ENCODE measurements at places on chromosomes 7 and 10. TPM values are rescaled to one million over a fixed set of nuclear protein-coding genes. Genes with fewer than 3 reads are reported as not detected.

DNA sequence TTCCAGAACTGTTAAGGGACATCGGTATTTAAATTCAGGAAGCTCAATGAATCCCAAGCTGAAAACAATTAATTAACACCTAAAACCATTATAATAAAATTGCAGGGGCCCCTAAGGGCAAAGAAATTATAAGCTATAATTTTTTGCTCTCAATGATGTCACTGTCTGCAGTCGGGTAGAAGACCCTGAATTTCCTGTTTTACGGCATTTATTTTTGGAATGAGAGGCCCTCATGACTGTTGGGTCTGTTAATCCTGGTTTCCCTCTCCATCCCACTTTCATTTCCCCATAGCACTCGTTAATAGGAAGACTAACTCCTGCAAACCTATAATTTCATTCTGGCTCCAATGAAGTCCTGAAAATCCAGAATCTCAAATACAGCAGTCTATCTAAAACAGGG is 25.8 kb upstream of the GPR37 start:
- no peak for DNase-seq

GRCh38 chr10:42955493-42955889 is 121.4 kb upstream of the RET start:
- DNase-seq, result no peak

GRCh38 chr10:118808601-118809356 is 54.0 kb upstream of the CACUL1 start:
- no peak for DNase-seq

The RNF133 gene
- not detected for total RNA-seq

DNA sequence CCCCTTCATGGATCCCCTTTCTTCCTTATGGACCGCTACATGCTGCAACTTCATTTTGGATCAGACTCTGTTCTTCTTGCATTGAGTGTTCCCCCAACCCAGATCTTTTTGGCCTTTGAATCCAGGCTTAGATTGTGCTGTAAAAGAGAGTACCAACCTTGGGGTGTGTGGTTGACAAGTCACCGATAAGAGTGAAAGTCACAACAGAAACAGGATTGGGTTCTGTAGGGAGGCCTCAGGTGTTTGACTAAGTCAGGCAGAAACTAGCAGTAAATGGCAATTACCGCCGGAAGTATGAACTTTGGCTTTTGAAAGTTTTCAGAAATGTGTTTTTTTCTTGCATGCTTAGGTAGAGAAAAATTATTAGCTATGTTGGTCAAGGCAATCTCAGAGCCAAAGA is 89.3 kb downstream of the TMEM106B start:
- DNase-seq, result no peak

The STEAP2 gene
- total RNA-seq, result 7.1 TPM

The AUTS2 gene
- 3.2 TPM for total RNA-seq

The HKDC1 gene
- total RNA-seq, result 51.7 TPM

- no peak for DNase-seq
Measured at GRCh38 chr7:128259131-128260061, 18.3 kb downstream of the LEP start.

The ACSL5 gene
- 11.8 TPM for total RNA-seq

- DNase-seq, result peak; percentile 53
Measured at GRCh38 chr7:105521027-105521716, 899 bp downstream of the PUS7 start.

- DNase-seq, result no peak
Measured at GRCh38 chr10:132383101-132383500, 13.9 kb upstream of the PWWP2B start.

DNA sequence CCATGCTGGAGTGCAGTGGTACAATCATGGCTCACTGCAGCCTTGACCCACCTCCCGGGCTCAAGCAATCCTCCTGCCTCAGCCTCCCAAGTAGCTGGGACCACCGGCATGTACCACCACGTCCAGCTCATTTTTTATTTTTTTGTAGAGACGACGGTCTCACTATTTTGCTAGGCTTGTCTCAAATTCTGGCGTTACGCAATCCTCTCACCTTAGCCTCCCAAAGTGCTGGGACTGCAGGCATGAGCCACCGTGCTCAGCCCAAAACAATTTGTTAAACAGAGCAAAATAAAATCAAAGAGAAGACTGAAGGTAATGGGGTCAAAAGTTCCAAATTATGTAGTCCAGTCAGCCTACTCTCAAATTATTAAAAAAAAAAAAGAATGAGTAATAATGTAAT is 8.7 kb upstream of the JMJD1C start:
- DNase-seq, result no peak

- DNase-seq, result no peak
Measured at GRCh38 chr7:2996141-2996540, 47.5 kb downstream of the CARD11 start.

- no peak for DNase-seq
Measured at GRCh38 chr7:96870185-96870584, 135.2 kb upstream of the DLX6 start.

The CHCHD1 gene
- total RNA-seq, result 13.1 TPM

The NPC1L1 gene
- total RNA-seq, result 0.35 TPM

- no peak for DNase-seq
Measured at GRCh38 chr10:91200314-91201212, 19.9 kb upstream of the PCGF5 start.

DNA sequence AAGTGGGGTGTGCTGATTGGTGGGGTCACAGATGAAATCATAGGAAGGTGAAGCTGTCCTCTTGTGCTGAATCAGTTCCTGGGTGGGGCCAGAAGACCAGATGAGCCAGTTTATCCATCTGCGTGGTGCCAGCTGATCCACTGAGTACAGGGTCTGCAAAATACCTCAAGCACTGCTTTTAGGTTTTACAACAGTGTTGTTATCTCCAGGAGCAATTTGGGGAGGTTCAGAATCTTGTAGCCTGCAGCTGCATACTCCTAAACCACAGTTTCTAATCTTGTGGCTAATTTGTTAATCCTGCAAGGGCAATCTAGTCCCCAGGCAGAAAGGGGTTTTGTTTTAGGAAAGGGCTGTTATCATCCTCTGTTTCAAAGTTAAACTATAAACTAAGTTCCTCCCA is 17.0 kb upstream of the IFRD1 start:
- DNase-seq, result no peak

DNA sequence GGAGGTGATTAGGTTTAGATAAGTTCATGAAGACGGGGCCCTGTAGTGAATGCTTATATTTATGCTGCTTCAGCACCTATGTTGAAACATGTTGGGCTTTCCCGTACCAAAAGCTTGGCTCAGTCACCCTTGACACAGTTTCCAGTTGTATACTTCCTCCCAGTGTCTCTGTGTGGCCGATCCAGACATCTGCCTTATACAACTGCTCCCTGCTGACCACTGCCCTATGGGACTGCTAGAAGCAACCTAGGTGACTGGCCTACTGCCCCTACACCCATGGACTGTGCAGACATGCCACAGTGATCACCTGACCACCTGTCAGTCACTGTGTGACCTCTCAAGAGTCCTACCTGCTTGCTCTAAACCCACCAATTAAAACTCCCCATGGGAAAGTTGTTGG is 22.6 kb upstream of the TSPAN13 start:
- DNase-seq, result no peak

GRCh38 chr7:112646783-112647182 is 143.4 kb downstream of the TMEM168 start:
- DNase-seq, result no peak

The DRGX gene
- total RNA-seq, result not detected

The GPR22 gene
- total RNA-seq, result not detected

DNA sequence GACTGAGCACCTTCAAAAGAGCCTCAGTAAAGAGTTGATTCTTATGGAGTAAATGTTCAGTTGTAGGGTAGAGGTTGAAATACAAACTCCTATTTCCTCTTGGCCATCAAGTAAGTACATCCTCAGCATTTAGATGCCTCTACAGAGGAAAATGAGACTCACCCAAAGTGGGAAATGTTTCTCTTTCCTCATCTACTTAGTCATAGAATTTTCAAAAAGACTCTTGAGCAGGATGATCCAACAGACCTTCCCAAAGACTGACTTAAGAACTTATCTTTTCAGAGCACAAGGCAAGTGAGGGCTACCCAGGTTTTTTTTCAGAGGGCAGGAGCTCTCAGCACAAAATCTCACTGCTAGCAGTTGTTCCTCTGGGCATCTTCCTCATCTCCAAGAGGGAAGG is 449.1 kb downstream of the KCNMA1 start:
- DNase-seq, result no peak

DNA sequence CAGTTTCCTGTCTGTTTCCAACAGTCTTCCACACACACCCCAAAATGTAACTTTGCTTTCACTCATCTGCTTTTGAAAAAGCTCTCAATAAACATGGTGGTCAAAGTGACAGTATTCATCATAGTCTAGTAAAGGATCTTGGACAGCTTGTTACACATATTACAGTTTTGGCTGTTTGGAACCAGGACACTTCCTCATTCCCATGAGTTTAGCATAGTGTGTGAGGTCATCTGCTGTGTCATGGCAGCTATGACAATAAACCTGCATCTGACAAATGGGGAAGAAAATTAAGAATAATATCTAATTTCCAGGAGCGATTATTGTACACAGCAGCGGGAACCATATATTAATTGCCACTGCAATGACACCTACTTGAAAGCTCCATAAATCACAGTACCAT is 184.3 kb upstream of the SLC26A5 start:
- no peak for DNase-seq

The TFAM gene
- 41.0 TPM for total RNA-seq

The GRID2IP gene
- total RNA-seq, result 0.69 TPM

- no peak for DNase-seq
Measured at GRCh38 chr10:49417311-49418052, 21.6 kb upstream of the DRGX start.

- no peak for DNase-seq
Measured at GRCh38 chr10:70038923-70039322, 13.7 kb upstream of the MACROH2A2 start.

DNA sequence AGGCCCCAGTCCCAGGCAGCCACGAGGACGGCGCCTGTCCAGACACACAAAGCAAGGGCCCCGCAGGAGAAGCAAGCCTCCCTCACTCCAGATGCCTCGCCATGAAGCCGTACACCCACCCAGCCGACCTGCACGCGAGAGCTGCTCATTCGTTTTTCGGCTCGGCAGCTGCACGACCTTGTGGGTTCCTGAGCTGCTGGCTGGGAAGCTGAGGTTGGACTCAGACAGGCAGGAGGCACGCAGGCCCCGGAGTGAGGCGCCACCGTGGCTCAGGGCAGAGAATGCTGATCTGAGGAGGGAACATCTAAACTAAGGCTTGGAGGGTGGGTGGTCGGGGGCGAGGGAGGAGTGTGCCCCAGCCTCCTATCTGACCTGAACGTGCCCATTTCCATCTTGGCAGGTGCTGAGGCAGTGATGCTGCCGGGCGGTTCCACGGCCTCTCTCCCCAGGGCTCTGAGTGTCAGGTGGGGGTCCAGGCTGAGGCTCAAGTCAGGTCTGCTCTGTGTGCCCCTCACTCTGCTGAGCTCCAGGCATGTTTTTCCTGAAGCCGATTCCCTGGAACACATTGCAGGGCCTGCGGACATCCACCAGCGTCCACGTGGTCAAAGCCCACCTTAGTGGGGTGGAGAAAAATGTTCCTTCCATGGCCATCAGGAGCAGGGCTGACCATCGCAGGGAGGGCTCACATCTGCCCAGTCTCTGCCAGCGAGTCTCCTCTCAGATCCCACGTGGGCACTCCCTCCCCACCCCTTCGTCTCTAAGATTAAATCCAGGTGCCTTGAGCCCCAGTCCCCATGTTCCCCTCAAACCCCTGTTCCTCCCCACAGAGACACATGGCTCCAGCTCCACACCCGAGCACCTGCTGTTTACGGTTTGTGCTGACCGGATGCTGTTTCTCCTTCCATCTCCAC is 28.1 kb upstream of the FAM20C start:
- no peak for DNase-seq

DNA sequence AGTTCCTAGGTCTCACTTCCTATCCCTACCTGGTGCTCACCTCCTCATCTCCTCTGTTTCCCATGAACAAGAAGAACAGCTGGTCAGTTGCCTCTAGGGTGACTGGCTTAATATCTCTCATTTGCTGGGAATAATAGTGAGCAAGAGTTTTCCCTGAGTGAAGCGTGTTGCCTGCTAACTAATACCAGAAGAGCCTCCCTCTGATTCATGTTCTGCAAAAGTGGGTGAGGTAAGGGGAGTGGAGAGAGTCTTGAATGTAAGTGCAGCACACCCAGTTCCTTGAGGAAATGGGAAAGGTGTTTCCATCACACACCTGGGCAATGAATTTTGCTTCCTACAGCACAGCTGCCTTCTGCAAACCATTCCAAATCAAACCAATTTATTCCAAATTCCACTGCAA is 29.6 kb downstream of the FZD1 start:
- DNase-seq, result peak; percentile 45

DNA sequence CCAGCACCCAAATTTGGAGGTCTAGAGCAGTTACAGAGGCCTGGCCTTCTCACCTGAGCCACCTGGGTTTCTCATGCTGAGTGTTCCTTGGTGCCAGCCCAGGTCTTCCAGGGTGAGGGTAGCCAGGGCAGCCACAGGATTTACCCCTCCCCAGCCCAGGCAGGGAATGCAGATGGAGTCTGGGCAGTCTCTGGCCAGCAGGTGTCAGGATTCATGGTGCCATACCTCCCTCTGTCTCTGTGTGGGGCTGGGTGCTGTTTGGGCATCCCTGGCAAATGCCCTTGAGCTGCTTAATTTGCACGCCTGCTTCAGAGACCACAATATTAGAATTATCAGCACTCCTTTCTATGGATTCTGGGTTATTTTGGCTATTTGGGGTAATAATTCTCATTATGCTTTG is 246.7 kb downstream of the GFRA1 start:
- no peak for DNase-seq

The EPHA1 gene
- 4.8 TPM for total RNA-seq

The TFEC gene
- total RNA-seq, result 0.80 TPM

The DLG5 gene
- 11.3 TPM for total RNA-seq

DNA sequence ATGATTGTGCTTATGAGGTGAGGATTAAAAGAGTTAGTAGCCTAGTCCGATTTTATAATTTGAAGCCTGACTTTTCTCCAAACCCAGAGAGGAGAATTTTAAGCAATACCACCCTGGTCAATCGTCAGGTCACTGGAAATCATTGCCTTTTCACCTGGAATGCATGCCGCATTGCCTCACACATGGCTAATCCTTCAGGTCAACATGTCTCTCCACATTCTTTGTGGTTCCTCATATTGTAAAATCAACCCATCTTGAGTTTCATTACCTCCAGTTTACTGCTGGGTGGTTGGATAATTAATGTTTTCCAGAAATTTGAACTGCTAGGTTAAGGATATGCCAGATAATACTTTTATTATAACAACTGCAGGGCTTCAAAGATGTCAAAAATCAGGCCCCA is 55.6 kb upstream of the SEMA3E start:
- DNase-seq, result peak; percentile 55

Data from renal cortical epithelial cell (primary cell).